Thyroid gland (tissue), 4 donors: ENCODE measurements at places on chromosomes 2 and 18. TPM values are rescaled to one million over a fixed set of nuclear protein-coding genes. Genes with fewer than 3 reads are reported as not detected.

DNA sequence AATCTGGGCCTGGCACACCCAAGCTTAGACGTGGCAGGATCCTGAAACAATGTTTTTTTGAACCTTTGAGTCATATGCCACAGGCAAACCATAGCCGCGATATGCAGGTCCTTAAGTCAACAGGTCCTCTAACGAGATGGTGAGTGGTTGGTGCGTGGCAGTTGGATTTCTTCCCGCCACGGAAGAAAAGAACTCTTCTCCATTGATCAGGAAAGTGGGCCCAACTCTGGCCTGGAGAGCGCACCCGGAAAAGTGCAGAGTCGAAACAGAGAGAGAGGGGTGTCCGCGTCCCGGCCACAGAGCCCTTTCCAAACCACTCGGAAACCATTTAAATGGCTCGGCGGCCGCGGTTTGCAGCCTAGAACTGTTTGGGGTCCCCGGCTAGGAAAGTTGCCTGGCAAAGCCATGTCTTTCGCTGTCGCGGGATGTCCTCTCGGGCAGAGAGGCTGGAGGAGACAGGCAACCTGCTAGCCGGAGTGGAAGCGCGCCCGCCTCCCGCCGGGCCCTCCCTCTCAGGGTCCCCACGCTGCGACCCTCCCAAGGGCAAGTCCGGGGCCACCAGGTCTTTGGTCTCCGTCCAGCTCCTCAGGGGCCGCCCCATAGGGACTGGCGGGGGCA, 777 bp downstream of the GALNT3 start:
- H3K36me3 ChIP-seq: no peaks in the 10 kb centered on the region
- H3K27ac ChIP-seq: peak overlapping the region; percentile 89
- no peaks in the 10 kb centered on the region for H3K27me3 ChIP-seq
- H3K4me1 ChIP-seq: peaks cover 2% of the 10 kb centered on the region
- peak; percentile 51 for DNase-seq

- H3K27ac ChIP-seq: no peak overlapping the region
- no peak overlapping the region for H3K4me3 ChIP-seq
- no peak for DNase-seq
- H3K27me3 ChIP-seq: no peaks in the 10 kb centered on the region
- H3K4me1 ChIP-seq: no peaks in the 10 kb centered on the region
Measured at GRCh38 chr2:165114346-165114939, 89.4 kb downstream of the SCN3A start.

- H3K27ac ChIP-seq: no peak overlapping the region
- peaks cover 10% of the 10 kb centered on the region for H3K4me1 ChIP-seq
- DNase-seq: no peak
- H3K4me3 ChIP-seq: no peak overlapping the region
Measured at GRCh38 chr2:43008388-43008787, 216.0 kb upstream of the HAAO start.

DNA sequence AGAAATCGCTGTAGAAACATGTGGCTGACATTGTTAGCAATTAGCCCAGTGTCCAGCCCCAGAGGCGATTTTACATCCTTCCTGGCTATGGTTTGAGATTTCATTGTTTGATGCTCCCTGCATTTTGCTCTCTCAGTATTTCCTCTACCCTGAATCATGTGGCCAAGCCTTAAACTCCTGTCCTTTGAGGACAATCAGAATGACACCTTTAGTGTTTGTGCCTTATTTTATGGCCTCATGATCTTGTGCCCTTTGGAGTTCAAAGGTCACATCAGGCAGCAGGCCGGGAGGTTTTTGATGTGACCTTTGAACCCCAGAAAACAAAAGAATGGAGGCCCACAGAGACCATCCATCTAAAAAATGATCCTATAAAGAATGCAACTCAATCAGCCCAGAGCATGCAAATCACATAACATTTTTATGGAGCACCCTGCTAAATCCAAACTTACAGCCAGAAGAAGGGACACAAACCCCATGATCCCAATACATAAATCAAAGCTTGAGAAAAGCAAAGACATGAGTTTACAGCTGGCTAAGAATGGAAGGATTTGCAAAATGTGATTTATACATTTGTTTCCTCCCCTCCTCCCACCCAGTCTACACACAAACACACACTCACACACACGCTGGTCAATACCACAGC, 52.5 kb downstream of the FECH start:
- H3K27me3 ChIP-seq: no peaks in the 10 kb centered on the region
- H3K27ac ChIP-seq: no peak overlapping the region
- H3K4me1 ChIP-seq: no peaks in the 10 kb centered on the region
- no peak for DNase-seq
- H3K36me3 ChIP-seq: no peaks in the 10 kb centered on the region

- no peaks in the 10 kb centered on the region for H3K36me3 ChIP-seq
- no peaks in the 10 kb centered on the region for H3K27me3 ChIP-seq
- DNase-seq: no peak
- no peaks in the 10 kb centered on the region for H3K4me1 ChIP-seq
- H3K4me3 ChIP-seq: no peak overlapping the region
Measured at GRCh38 chr2:149928011-149928410, 340.4 kb upstream of the MMADHC start.

GRCh38 chr18:62384610-62385097, 59.5 kb downstream of the TNFRSF11A start:
- H3K27ac ChIP-seq: no peak overlapping the region
- no peaks in the 10 kb centered on the region for H3K4me1 ChIP-seq
- H3K27me3 ChIP-seq: no peaks in the 10 kb centered on the region
- H3K4me3 ChIP-seq: no peak overlapping the region
- no peaks in the 10 kb centered on the region for H3K36me3 ChIP-seq
- no peak for DNase-seq

- no peaks in the 10 kb centered on the region for H3K27me3 ChIP-seq
- no peak overlapping the region for H3K27ac ChIP-seq
- no peaks in the 10 kb centered on the region for H3K36me3 ChIP-seq
- no peak overlapping the region for H3K4me3 ChIP-seq
- H3K4me1 ChIP-seq: peaks cover 9% of the 10 kb centered on the region
Measured at GRCh38 chr2:73415906-73416305, 30.3 kb downstream of the ALMS1 start.

DNA sequence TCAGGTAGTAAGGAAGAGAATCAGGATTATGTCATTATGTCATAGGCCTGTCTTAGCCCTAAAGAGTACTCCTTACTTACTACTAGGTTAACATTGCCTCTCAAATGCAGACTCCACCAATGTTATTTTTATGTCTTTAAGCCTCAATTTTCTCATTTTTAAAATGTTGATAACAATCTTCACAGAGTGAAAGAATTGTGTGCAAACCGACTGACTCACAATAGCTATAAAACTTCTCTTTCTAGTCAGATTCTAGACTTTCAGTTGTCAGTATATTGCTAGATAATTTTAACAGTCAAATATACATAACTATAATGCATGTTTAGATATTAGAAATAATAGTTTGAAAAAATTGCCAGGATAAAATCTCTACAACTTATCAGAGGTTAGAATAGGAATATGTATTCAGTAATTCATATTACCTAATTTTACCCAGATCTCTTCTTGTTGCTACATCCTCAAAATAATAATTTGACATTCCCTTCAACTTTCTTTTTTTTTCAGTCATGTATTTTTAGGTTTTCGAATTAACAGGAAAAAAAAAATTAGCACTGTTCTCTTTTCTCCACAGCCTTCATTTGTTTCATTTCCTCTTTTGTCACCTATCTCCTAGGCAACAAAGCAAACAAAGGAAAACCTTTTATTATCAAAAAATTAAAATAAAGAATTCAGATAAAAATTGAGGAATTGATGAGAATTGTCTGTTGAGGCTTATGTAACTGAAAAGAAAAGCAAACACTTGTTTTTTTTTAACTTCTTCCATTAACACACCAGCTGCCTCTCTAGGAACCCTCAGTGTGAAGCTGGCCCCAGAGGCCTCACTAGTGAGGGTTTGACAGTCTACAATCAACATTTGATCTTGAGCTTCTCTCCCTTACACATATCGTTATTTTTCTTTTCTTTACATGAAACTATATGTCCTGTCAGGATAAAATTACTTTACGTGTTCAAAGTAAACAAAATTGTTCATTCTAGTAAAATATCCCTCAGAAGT, 279.0 kb downstream of the CALCRL start:
- H3K4me1 ChIP-seq: no peaks in the 10 kb centered on the region
- H3K27me3 ChIP-seq: no peaks in the 10 kb centered on the region
- no peaks in the 10 kb centered on the region for H3K36me3 ChIP-seq
- H3K27ac ChIP-seq: no peak overlapping the region
- H3K4me3 ChIP-seq: no peak overlapping the region

DNA sequence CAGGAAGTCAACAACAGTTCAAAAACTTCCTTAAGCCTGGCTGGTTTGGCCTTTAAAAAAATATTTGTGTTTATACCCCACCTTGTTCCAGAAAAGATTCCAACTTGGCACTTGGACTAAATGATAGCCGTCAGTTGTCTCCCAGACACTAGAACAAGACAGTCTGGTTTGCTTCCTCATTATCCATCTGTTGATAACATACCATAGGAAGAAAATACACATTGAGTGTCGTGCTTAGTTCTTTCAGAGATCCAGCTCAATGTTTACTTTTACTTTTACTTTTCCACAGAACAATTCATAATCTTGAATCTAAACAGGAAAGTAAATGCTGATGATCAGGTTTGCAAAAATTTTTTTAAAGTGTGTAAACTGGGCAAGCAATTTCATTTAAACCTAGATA, 2.4 kb upstream of the VPS54 start:
- no peak overlapping the region for H3K27ac ChIP-seq
- no peak overlapping the region for H3K4me3 ChIP-seq
- H3K4me1 ChIP-seq: peaks cover 18% of the 10 kb centered on the region
- no peak for DNase-seq
- no peaks in the 10 kb centered on the region for H3K36me3 ChIP-seq

DNA sequence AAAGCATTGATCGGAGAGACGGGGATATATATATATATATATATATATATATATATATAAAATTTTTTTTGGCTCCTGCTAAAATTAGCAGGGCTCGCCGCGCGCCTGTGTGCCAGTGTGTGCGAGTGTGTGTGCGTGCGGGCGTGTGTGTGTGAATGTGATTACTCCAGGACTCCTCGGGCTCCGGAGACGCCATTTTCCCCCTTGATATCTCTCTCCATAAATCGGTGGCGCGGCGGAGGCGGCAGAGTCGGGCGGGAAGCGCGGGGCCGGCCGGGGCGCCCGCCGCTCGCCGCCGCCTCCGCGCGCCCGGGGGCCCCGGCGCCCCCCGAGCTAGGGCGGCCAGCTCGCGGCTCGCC, 795 bp upstream of the SETBP1 start:
- DNase-seq: peak; percentile 59
- H3K4me1 ChIP-seq: peaks cover 14% of the 10 kb centered on the region
- no peaks in the 10 kb centered on the region for H3K36me3 ChIP-seq
- peak overlapping the region; percentile 82 for H3K4me3 ChIP-seq
- H3K27ac ChIP-seq: peak overlapping the region; percentile 97

DNA sequence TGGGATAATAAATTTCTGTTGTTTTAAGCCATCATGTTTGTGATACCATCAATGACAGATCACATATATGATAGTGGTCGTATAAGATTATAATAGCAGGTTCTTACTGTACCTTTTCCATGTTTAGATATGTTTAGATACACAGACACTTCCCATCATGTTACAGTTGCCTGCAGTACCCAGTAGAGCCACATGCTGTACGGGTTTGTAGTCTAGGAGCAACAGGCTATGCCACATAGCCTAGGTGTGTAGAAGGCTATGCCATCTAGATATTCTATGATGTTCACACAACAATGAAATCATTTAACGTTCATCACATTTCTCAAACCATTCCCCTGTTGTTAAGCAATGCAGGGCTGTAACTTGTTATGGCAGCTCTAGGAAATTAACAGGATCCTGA, 132.9 kb upstream of the SH3BP4 start:
- H3K36me3 ChIP-seq: no peaks in the 10 kb centered on the region
- H3K4me1 ChIP-seq: no peaks in the 10 kb centered on the region
- H3K4me3 ChIP-seq: no peak overlapping the region
- no peak overlapping the region for H3K27ac ChIP-seq

GRCh38 chr2:204590063-204590462, 44.8 kb downstream of the PARD3B start:
- no peaks in the 10 kb centered on the region for H3K36me3 ChIP-seq
- no peaks in the 10 kb centered on the region for H3K27me3 ChIP-seq
- no peak for DNase-seq
- no peaks in the 10 kb centered on the region for H3K4me1 ChIP-seq
- H3K4me3 ChIP-seq: no peak overlapping the region

- H3K27ac ChIP-seq: no peak overlapping the region
- H3K4me1 ChIP-seq: peaks cover 21% of the 10 kb centered on the region
- H3K4me3 ChIP-seq: no peak overlapping the region
Measured at GRCh38 chr2:173982918-173983317, 17.7 kb upstream of the SP3 start.

The TEX261 gene
- 37.9 TPM for total RNA-seq

The CIDEA gene
- total RNA-seq: not detected

The CNDP1 gene
- total RNA-seq: 1.0 TPM
